NCI-H748 treated with DMSO at 0.1 percent for 48 hours (cell line): ENCODE measurements at places on chromosomes 3 and 15.

DNA sequence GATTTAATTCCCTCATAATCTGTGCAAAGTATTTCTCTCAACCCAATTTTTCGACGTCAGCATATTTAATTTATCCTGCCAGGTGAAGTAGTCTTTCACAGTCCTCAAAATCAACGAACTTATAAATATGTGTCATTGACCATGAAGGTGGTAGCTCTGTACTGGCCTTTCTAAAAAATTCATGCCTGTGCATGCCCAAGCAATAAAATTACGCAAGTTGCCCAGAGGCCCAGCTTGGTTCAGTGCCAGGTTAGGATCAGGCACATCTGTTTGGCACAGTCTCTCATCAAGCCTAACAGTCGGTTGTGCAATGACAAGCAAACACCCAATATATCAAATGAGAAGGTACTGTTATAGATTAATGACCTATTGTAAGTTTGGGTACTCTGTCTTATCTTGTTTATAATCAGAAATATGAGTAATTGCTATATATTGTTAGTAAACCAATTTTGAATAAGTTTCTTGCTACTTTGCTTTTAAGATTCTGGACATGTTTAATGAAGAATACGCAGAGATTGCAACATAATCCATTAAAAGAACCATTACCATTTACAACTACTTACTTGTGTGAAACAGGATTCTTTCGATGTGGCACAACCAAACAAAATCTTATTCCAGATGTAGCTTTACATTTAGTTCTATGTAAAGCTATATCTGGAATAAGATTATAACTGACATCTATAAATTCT lies 159.0 kb upstream of the IL12A start:
- peak; percentile 12 for DNase-seq

GRCh38 chr3:69137005-69137404 lies 14.6 kb upstream of the LMOD3 start:
- DNase-seq = no peak

DNA sequence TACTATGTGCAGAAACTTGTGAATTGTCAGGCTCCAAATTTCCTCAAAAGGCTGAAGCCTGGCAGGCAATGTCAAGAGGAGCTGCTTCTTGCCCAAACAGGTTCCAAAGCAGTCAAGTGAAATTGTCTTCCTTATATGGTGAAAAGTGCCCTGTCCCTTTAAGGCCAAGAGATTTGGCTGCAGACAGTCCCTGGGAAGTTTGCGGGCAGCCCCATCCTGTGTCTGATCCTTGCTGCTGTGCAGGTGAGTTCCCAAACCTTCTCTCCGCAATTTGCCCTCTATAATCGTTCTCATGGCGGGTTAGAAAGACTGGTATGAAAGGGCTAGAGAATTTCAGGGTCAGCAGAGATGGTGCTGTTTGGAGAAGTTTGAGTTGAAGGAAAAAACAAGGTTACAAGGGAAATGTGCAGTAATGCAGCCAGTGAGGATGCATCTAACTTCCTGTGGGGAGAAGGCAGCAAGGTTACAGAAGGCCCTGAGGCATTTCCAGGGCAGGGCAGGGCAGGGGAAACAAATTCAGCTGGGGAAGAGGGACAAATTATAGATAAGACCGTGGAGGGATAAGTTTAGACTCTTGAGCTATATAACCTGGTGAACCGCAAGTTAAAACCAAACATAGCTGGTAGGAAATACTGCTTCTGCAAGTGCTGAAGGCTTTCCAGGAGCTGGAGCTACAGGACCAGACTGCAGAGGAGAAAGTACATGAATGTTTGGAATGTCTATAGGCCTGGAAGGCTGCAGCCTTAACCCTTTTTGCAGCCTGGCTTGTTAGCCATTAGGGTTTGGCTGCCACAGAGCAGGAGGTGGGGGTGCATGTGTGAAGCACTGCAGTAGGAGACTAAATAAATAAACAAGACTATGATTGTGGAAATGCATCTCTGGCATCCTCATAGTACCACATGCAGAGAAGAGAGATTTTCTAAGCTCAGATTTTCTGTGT lies 256.2 kb upstream of the IL12A start:
- DNase-seq = no peak

DNA sequence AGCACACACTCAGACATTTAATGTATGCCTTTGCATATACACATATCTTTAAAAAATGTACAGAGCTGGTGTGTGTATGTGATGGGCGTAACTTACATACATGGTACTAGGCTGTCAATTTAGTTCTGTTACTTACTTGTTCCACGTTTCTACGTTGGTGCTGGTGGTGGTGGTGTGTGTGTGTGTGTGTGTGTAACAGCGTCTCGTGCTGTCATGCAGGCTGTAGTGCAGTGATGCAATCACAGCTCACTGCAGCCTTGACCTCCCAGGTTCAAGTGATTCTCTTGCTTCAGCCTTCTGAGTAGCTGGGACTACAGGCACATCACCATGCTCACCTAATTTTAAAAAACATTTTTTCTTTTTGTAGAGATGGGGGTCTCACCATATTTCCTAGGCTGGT lies 64.2 kb downstream of the ISG20 start:
- no peak for DNase-seq

- DNase-seq = no peak
Measured at GRCh38 chr3:196135693-196136639, 54.1 kb upstream of the TFRC start.

- no peak for DNase-seq
Measured at GRCh38 chr3:54527521-54527920, 400.3 kb downstream of the LRTM1 start.
